T-helper 9 cell (primary cell): ENCODE measurements at places on chromosomes 12 and 14.
A peak's percentile ranks its signal among the peaks of the same experiment; 100 is the strongest.

DNA sequence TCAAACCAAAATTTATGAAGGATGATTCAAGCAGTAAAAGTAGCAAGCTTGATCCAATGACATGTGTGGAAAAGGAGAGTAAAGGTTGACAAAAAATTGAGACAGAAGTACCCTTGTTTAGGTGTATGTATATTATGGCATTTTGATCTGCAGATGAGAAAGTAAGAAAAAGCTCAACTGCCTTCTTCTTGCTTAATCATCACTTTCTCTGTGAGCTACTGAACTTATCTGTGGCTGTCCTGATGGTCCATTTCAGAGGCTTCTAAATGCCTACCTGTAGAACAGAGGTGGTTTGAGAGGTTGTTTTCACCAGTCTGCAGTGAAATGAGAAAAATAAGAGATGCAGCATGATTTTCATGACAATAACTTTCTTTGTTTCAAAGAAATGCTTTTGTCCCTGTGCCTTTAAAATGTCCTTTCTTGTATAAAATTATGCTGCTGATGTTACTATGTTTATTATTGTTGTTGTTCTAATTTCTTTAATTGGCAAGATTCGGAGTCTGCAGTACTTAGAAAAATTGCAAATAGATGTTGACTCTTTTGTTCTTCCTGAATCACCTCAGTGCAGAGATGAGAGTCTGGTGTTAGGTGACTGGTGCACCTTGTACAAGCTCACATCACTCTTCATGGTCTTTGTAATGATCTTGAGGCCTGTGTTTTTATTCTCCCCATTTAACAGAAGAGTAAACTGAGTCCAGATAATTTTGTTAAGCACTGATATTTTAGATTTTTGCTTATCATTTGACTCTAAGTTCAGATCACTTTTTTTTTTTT, 821.9 kb downstream of the VRK1 start:
- no peak for DNase-seq

GRCh38 chr12:24879644-24880043, 69.3 kb downstream of the BCAT1 start:
- no peak for DNase-seq

DNA sequence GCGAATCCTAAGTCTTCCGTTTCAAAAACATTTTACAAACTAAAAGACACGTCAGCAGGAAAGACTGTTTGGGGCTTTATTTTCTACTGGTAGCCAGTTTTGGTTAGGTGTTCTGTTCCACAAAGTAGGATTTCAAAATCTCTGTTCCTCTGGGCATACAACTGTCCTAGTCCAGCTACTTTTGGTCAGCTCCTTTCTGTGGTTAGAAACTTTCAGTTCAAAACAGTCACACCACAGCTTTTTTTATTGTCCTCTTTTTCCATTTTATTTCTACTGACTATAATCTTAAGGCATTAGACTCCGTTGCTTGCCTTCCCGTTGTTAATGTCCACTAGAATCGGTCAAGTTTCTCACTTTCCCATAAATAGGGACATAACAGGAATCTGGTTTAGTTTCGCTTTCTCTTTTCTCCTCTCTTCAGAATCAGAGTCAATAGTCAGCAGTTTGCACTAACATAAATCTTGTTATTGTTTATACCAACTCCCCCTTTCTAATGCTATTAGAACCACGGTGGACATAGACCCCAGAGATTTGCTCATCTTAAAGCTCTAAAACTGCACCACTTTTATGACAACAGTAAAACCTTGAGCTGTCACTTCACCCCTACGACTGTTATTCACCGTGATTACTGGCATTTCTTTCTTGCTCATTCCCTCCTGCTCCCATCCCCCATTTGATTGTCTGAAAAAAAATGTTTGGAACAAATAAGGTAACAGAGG, 41.5 kb upstream of the NPAS3 start:
- DNase-seq = no peak

GRCh38 chr12:105077435-105077834, 6.8 kb downstream of the ALDH1L2 start:
- no peak for DNase-seq

DNA sequence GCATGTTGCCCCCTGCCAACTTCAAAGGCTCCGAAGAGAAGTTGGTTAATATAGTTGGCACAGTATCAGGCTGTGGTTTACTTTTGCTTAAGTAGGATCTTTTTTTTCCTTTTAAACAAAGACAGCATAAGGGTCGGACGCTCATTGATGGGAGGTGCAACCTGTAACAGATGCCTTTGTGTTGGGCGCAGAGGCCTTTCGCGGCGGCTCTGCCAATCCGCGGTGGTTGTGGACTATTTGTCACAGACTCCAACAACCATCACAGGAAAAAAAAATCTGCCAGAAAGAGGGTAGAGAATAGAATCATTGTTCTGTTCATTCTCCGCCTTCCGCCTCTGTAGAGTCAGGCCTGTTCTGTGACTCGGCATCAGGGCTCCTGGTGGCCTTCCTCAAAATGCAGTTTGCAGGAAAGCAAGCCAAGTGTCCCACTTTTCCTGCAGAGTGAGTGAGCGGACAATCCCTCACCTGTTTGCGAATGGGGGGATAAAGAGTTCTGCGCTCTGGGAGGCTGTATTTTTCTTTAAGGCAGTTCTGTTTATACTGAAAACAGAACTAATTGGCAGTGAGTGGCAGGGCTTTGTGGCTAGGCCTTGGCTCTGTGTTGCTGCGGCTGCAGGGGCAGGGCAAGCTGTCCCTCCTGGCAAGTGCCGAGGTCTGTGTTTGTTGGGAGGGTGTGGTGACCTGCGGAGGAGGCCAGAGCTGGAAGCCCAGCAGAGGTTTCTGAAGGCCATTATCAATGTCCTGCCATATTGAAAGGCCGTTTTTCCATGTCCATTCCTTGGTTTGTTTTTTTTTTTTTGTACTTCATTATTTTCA, 83.0 kb upstream of the PIWIL1 start:
- no peak for DNase-seq

- no peak for DNase-seq
Observed at GRCh38 chr12:29533815-29534489, 36.5 kb upstream of the OVCH1 start.

GRCh38 chr12:98736352-98737321, 91.5 kb downstream of the APAF1 start:
- DNase-seq = no peak

DNA sequence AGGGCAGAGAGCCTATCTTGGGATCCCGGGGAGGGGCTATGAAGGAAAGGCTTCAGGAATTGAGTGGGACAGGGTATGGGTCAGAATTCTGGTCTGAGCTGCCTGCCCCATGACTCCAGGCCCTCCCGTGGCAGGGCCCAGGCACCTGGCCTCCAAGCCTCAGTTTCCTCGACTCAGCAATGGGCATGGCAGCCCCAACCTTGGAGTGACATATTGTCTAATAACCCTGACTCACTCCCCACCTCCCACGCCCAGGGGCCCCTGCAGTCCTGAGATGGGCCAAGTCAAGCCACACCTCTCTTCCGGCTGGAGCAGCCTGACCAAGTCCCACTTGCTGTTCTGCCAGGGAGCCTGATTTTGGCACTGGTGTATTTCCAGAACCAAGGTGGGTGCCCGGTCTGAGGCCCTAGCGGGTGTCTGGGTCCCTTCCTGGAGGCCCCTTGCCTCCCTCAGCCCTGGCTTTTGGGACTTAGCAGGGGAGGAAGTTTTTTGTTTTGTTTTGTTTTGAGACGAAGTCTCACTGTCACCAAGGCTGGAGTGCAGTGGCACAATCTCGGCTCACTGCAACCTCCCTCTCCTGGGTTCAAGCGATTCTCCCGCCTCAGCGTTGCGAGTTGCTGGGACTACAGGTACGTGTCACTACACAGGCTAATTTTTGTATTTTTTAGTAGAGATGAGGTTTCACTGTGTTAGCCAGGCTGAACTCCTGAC, 40.3 kb upstream of the RCOR1 start:
- DNase-seq = no peak

- no peak for DNase-seq
Observed at GRCh38 chr12:110345176-110345661, 58.3 kb downstream of the ANAPC7 start.

- no peak for DNase-seq
Observed at GRCh38 chr14:61839507-61839906, 77.3 kb downstream of the SNAPC1 start.

GRCh38 chr12:112988224-112988623, 9.9 kb downstream of the OAS2 start:
- no peak for DNase-seq

- no peak for DNase-seq
Observed at GRCh38 chr12:130916241-130916911, 37.3 kb upstream of the ADGRD1 start.

GRCh38 chr14:91281346-91281745, 36.8 kb upstream of the GPR68 start:
- DNase-seq = no peak

DNA sequence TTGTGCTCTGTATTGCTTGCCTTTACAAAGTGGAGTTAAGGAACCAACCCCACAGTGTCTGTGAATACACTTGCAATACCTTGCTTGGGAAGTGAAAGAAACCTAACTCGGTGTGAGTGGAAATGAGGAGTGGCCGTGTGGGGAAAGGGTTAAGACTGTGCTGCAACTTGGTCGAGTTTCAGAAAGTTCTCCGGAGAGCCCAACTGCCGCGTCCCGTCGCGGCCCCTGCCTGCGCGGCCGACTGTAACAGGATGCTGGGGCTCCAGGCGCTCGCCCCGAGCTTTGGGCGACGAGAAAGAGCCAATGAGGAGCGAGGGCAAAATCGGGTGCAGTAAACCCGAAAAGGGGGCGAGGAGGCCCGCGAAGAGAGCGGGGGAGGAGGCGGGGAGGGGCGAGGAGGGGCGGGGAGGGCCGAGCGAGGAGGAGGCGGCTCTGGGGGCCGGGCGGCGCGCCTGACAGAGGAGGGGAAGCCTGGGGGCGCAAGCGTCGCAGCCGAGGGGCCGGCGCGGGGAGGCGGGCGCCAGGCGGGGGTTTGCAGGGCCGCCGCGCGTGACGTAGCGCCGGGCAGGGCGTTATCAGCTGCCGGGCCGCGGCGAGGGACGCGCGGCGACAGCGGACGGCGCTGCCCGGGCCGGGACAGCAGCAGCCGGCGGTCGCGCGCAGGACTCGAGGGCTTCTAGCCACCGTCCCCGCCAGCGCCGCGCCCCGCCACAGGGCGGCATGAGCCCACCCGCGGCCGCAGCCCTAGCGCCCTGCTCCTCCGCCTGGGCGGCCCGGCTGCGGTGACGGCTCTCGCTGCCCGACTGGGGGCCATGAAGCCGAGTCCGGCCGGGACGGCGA, at the start of gene DACT1:
DACT1 (plus strand) TSS at position 572 of the 840 bp plus-strand sequence; CDS start at position 813, 241 bp downstream.
- DNase-seq = peak; percentile 0

DNA sequence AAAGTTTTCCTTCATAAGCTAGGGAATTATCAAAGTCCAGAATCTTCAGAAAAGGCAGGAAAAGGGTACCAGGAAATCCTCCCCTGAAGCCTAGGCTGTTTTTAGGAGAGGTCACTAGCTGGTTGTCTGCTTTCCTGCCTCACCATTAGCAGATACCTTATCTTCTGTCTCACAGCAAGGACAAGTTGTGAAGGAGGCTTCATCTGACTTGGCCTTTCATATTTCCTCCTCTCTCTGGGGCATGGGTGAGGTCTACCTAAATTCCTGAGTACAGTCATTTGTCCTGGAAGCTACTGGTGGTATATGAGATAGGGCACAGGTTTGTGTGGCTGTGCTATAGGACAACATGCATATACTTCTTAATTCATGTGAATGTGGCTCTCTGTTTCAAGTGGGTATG, 2.3 kb downstream of the FOXJ2 start:
- no peak for DNase-seq

GRCh38 chr12:125193376-125194152, 128.3 kb downstream of the AACS start:
- DNase-seq = no peak

DNA sequence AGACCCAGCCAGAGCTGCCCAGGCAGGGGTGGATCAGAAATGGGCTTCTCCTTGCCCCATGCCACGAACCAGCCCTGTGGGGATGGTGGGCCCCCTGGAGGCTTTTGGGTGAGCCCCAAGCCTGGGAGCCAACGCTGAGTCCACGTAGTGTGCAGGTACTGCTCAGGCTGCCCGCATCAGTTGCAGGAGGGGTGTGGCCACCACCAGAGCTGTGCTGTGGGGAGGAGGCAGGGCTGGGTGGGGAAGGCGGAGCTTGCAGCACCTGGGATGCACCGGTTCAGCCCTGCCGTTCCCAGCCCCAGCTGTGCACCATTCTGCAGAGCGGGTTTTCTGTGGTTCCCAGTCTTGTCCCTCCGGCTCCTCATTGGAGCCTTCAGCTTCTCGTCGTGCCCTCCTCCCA, 36.3 kb downstream of the IL31 start:
- DNase-seq = no peak

- DNase-seq = no peak
Observed at GRCh38 chr12:117421068-117421752, 59.8 kb upstream of the NOS1 start.

- DNase-seq = no peak
Observed at GRCh38 chr12:4449851-4450221, 4.2 kb upstream of the FGF6 start.

- no peak for DNase-seq
Observed at GRCh38 chr12:131736446-131737149, 25.7 kb downstream of the SFSWAP start.

GRCh38 chr14:80901260-80901659, 40.3 kb downstream of the CEP128 start:
- no peak for DNase-seq

DNA sequence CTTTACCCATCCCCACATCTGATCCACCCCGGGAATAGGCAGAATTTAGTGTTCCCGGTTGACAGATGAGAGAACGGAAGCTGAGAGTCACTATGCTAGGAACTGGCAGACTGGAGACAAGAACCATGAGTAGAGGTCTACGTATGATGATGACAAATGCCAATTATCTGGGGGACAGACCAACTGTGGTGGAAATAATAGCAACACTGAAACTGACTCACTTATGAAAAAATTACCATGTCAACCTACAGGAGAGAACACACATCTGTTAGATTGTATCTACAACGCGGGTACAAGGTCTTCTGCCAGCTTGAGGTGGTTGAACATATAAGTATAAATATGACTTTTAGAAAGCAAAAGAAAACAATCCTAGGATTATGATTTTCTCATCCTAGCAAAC, 15.4 kb upstream of the SELPLG start:
- no peak for DNase-seq

GRCh38 chr12:59396519-59396918, 199.3 kb upstream of the SLC16A7 start:
- DNase-seq = no peak

GRCh38 chr12:96015672-96016071, 19.5 kb upstream of the HAL start:
- no peak for DNase-seq

DNA sequence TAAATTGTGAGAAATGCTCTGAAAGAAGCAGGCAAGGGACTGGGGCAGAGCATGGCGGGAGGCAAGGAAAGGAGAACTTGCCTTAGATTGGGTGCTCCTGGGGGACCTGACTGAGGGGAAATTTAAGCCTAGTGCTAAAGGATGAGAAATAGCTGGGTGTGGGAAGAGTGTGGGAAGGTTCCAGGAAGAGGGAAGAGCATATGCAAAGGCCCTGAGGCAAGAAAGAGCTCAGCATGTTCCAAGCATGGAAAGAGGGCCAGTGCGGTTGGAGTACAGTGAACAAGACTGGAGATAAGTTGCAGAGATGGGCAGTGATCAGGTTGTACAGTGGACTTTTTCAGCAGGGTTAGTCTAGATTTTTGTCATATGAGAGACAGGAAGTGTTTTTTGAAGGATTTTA, 9.0 kb downstream of the CLSTN3 start:
- DNase-seq = no peak
